ENCODE measurements at places on chromosomes 2 and 18.

- DNase-seq = no peak
Observed at GRCh38 chr2:101442667-101443061, 32.2 kb downstream of the RFX8 start.

DNA sequence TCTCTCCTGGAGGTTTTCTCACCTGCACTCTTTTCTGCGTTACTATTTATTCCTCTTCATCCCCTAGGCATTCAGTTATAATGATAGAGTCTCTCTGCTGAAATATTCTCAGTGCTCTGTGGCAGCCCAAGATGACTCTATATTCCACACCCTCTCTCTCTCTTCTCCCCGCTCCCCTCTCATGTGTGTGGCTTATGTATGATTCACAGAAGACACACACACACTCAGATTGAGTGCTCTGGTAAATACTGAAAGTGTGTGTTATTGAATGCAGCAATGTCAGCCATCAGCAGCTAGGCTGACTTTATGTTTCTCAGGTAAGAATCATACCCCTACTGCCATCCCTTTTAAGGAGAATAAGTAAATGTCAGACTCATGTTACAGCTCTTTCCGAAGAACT lies 201.2 kb downstream of the SLC4A10 start:
- DNase-seq = no peak

DNA sequence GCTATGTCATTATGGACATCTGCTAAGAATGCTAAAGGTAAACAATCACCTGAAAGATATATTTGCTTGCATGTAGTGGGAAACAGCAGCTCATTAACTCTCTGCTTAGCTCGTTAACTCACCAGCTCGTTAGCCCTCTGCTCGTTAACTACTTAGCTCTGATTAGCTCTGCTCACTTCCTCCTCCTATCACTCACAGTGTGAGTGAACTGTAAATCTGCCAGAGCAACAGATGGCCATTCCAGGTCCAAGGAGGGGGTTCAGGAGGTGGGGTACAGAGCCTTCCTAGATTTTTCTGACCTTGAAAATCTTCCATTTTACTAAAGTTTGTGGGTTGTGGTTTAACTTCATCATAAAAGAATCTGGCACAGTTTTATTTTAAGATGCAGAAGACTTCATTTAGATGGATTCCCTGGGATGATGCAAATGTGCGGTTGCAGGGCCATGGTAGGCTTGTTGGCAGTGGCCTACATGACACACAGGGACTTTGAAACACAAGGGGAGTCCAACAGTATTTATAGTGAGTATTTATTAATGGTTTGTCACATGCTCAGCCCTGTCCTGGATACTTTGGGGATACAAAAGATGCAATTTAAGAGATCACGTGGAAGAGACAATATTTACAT lies 1633.7 kb upstream of the CELF4 start:
- no peak for DNase-seq

DNA sequence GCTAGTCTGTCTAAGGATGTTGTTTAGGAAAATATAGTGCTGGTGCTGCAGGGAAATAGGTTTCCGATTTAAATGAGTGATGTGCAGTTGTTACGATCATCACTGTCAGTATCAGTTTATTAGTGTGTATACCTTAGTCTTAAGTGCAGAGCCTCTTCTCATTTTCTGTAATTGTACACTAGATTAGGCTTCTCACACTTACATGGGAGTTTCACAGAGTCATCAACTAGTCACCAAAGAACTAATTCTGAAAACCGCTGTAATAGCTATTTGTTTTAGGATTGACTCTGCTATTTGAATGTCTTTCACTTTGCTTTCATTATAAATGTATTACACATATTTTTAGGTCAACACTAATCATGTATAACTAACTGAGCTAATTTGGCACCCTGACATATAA lies 99.8 kb upstream of the ZEB2 start:
- DNase-seq = no peak

DNA sequence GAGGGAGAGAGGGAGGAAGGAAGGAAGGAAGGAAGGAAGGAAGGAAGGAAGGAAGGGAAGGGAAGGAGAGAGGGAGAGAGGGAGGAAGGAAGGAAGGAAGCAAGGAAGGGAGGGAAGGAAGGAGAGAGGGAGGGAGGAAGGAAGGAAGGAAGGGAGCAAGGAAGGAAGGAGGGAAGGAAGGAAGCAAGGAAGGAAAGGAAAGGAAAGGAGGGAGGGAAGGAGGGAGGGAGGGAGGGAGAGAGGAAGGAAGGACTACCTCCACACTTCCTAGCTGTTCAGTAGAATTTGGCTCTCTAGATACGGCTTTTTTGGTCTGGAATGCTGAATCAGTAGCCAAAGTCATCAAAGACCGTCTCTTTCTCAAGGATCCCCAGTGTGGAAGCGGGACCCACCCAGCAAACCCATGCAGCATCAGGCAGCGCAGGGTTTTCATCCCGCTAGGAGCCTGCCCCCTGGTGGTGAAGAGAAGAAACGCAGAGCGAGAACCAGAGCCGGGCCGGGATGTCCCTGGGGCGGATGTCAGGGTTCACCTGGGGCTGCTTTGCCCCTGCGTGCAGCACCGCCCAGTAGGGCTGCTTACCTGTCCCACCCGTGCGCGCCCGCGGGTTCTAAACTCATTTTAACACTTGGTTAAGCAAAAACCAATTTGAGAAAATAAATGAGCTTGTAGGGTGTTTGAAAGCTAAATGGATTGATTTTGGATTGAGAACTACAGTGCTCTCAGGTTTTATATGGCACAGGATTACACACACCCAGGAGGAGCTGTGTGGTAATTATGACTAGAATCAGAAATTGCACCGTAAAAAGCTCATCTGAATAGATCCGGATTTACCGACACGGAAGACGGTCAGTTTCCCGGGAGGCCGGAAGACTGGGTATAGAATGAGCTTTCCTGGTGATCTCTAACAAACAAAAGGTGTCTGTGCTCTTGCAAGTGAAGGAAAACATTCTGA lies 48.1 kb upstream of the ARL4C start:
- DNase-seq = no peak

DNA sequence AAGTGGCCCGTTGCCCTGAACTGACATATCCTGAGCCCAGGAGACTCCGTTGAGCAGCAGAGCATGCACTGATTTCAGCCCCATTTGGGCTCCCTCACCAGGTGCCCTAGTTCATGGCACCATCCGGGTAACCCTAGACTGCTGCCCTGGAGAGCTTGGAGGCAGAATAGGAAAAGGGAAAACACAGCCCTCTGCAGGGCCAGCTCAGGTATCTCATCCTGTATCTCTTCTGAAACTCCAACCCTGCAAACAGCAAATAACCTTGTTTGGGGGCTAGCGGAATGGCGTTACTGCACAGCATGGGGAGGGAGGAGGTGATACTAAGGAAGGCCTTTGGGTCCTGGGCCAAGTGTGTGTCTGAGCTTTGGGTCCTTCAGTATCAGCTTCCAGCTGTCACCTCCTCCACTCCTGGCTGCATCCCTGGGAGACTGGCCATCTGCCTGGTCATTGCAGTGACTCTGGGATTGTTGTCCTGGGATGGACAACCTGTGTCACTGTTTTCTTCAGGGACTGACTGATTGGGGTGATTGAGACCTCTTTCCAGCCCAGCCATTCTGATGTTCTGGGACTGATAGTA lies 233.8 kb upstream of the SKOR2 start:
- DNase-seq = no peak

GRCh38 chr2:168119515-168120141 lies 127.8 kb downstream of the STK39 start:
- no peak for DNase-seq

- DNase-seq = peak; percentile 33
Observed at GRCh38 chr18:6414118-6414722, 491 bp downstream of the L3MBTL4 start.

DNA sequence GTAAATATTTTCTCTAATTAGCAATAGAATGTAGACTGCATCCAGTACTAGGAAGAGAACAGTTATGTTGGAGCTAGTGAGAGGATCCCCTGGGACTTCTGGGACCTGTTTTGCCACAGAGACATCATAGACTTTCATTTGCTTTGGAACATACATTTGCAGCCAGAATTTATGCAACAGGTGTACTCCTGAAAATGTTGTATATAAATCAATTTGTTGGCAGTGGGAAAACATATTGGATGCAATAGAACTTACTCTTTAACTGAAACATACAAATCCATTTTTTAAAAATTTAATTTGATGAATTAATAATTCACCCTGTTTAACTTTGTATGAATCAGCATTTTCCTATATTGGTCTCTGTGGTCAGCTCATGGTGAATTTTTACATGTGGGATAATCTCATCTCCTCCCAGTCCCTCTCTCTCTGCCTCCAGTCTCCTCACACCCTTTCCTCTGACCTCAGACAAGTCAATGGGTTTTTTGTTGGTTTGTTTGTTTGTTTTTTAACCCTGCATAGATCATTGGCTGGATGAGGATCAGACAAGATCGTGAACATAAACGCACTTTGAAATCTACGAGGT lies 263.0 kb downstream of the LPIN1 start:
- no peak for DNase-seq

DNA sequence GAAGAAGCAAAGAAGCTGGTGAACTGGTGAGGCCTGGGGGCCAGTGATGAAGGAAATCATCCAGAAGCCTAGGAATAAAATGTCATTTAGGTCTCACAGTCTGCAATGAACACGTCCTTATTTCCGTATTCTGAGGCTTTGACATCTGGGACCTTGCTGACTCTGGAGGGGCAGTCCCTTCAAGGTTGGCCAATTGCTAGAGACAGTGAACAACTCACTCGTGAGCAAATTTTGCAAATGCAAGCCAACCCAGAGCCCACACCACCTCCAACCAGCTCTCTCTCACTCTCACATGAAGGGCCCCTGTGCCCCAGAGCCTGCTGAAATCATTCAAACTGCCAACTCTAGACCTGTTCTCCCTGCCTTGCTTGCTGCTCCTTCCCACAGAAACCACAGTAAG lies 279.1 kb upstream of the LYPD1 start:
- no peak for DNase-seq

GRCh38 chr18:45408218-45408617 lies 207.1 kb upstream of the SLC14A2 start:
- DNase-seq = no peak

DNA sequence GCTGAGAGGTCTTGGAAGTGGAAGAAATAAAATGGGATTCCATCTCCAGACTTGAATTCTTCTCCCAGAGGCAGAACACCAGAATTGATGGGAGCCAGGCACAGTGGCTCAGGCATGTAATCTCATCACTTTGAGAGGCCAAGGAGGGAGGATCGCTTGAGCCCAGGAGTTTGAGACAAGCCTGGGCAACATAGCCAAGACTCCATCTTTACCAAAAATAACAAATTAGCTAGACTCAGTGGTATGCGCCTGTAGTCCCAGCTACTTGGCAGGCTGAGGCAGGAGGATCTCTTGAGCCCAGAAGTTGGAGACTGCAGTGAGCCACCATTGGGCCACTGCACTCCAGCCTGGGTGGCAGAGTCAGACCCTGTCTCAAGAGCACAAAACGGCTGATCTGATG lies 144.3 kb downstream of the C1D start:
- DNase-seq = no peak

DNA sequence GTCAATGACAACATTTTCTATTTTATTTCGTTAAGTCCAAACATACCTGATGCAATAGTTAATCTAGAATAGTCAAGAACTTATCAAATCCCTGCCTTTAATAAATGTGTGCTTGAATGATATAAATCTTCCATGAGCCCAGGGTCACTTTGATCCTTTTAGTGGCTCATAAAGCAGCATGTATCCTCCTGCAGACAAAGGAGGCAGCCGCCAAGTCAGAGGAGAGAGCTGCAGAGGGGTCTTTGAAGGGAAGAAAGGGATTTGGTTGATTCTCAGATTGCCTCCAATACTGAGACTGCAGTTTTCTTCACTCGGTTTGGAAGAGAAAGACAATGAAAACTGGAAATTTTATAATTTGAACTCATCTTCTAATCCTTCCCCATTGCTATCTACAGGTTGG lies 378.4 kb upstream of the PIK3C3 start:
- DNase-seq = no peak

- no peak for DNase-seq
Observed at GRCh38 chr18:13239171-13239956, 20.8 kb downstream of the LDLRAD4 start.

DNA sequence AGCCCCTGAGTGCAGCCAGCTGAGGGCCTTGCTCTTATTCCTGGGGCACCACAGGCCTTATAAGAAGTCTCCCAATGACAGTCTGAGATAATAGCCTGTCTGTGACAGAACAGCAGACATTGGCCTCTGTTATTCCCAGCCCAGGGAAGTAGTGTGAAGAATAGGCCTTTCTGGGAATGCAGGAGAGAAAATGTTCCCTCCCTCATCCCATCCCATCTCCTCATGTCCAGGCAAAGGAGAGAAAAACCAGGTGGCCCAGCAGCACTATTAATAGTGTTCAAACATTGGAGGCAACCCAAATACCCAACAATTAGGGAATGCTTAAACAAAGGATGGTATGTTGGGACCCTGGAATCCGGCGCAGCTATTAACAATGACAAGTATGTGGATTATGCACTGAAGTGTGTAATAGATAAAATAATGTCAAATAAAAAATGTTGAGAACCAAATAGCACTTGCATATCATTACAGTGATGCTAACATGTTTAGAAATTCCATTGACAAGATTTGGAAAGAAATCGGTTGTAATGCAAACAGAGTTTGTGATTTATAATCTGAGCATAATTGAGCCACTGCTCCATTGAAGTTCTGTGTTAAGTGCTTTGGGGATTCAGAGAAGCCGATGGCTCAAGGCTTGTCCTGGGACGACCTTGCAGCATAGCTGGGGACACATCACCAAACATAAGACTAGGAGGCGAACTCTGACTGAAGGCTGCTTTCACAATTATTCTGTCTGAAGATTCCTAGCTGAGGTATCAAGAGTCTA lies 69.3 kb downstream of the LBH start:
- no peak for DNase-seq

- no peak for DNase-seq
Observed at GRCh38 chr2:151767536-151767935, 33.3 kb upstream of the NEB start.

DNA sequence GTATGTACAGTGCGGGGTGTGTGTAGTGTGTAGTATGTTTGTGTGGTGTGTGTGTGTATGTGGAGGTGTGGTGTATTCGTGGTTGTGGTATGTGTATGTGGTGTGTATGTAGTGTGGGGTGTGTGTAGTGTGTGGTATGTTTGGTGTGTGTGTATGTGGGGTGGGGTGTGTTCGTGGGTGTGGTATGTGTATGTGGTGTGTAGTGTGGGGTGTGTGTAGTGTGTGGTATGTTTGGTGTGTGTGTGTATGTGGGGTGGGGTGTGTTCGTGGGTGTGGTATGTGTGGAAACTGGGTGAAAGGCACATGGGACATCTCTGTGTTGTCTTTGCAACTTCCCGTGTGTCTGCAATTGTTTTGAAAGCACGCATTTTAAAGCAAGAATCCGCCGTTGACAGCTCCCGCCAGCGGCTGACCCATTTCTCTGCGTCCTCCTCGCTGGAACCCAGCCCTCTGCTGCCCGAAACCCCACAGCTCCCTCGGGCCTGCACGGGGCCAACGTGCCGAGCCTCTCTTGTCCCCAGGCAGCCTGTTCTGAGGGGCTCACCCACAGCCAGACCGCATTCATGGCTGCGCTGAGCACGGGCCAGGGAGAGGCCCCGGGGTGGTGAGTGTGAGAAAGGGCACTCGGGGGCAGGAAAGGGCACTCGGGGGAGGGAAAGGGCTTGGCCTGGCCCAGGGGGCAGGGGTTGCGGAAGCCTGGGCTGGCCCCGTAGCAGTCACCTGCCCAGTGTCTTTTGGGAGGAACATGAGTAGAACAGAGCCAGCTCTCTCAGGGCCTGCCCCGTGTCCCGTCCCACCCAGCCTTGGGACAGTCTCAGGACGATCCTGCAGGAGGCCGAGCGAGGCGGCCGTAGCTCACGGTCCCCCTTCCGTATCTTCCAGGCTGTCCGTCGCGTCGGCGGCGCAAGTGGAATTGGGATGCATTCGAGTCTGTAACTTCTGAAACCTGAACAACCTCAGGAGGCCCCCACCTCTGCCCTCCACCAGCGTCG lies 61.4 kb downstream of the TWIST2 start:
- no peak for DNase-seq

Measured in gastrocnemius medialis (tissue), 4 donors.